T-cell (primary cell): ENCODE measurements at places on chromosomes 7 and 10.

DNA sequence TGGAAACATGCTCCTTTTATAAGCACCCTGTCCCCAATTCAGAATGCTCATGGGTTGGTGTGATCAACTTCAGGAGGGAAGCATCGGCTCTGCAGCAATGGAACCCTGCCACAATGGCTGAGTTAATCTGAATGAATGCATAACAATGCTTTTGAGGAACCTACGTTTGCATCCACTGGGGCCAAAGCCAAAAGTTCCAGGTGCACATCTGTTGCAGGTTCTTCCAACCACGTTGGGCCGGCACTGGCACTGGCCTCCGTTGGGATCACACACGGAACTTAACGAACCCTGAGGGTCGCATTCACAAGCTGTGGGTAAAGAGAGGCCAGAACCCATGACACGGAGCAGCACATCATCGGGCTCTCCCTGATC lies 43.4 kb downstream of the LAMB1 start:
- no peak for DNase-seq

GRCh38 chr10:78147202-78147601 lies 113.5 kb downstream of the RPS24 start:
- DNase-seq: no peak

DNA sequence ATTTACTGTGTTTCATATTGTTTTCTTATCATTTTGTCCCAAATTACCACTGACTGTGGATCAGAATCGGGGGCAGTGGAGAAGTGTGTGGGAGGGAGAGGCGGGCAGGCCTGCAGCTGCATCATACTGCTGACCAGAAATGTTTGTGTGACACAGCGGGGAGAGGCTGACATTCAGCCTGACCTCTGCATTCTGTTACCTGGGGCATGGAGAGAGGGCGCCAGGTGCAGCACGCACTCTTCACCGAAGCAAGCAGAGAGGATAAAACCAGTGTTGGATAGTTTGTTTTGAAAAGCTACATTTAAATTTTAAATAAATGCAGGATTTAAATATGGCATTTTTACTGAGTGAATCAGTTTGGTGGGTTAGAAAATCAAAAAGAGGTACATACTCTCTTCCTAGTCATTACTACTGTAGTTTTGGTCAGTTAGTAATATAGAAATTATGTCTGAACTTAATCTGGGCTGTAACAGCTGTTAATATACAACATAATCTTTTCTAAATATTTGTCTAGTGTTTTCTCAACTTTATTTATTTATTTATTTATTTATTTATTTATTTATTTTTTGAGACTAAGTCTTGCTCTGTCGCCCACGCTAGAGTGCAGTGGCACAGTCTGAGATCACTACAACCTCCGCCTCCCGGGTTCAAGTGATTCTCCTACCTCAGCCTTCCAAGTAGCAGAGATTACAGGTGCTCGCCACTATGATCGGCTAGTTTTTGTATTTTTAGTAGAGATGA lies 8.8 kb upstream of the STMP1 start:
- DNase-seq: no peak

- DNase-seq: no peak
These were observed 557.8 kb downstream of the AUTS2 start for GRCh38 chr7:70156057-70156456.

DNA sequence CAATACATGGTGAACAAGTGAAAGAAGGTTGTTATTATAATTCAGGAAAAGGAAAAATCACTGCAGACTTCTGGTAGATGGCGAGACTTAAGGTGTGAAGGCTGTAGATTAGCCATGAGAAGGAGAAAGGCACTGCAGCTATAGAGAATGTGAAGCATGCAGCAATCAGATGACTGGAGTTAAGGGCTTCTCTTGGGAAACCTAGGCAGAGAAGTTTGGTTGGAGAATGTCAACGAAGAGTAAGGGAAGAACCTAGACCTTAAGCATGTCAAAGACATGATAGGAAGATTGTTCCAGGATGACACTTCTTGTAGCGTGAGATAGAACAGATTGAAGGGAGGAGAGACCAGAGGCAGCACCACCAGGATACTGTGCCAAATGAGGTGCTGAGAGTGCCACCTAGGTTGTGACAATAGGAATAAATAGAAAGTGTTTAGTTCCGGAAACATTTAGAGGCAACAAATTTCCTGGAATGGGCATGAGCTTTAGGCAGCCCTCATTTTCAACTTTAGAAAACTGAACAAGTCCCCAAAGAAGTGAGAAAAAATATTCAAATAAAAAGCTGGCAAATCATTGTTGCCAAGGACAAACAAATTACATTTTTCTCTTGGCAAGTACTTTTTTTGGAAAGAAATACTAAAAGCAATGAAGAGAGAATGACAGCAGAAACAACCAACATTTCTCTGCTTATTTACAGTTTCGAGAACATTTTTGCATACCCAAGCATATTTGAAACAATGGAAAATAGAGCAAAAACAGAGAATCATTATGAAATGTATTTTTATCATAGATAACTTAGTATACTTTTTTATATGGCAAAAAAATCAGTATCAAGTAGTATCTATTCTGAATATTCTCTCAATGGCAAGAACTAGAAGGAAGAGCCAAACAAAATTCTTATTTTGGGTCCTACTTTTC lies 4.9 kb downstream of the LRRC17 start:
- DNase-seq: no peak

- no peak for DNase-seq
These were observed 32.9 kb downstream of the ZNF775 start for GRCh38 chr7:150412016-150412415.
